ENCODE measurements at places on chromosomes 7 and 10. TPM values are rescaled to one million over a fixed set of nuclear protein-coding genes. Genes with fewer than 3 reads are reported as not detected.
A peak's percentile ranks its signal among the peaks of the same experiment; 100 is the strongest.

Gene ATOH7
- not detected for total RNA-seq

Gene C7orf33
- total RNA-seq: not detected

Gene ACSL5
- 11.8 TPM for total RNA-seq

Gene HOXA2
- 0.35 TPM for total RNA-seq

Gene MMP21
- total RNA-seq: not detected

Gene CYP3A5
- total RNA-seq: 13.1 TPM

Gene UFSP1
- 2.1 TPM for total RNA-seq

Gene HNRNPA2B1
- 72.9 TPM for total RNA-seq

Gene ADCYAP1R1
- total RNA-seq: not detected

Gene MYOZ1
- total RNA-seq: 0.87 TPM

Gene GIMAP7
- total RNA-seq: 0.05 TPM

DNA sequence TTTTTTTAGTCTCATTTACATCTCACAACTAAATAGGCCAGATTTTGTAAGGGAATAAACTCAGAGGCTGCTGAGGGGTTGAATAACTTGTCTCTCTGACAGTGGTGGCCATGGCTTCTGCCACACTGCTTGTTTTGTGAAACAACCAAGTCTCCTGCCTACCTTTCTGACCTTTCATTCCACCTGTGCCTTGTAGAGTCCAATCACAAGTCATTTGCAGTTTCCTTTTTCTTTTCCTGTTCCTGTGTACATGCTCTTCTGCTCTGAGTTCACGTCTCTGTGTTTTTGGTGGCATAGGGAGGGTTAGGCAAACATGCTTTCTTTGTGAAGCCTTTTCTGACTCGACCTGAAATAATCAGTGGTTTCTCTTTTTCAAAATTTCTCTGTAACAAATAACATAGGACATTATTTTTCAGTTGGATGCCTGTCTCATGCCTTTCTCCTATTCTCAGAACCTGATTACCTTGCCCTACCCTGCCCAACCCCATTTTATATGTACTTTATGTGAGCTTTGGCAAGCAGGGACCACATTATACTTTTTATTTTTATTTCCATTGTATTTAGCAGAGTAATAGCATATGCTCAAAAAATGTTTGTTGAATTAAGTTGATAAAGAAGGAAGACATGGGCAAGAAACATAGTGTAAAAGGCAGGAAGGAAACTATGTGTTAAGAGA, 81.7 kb downstream of the HDAC9 start:
- DNase-seq: no peak

DNA sequence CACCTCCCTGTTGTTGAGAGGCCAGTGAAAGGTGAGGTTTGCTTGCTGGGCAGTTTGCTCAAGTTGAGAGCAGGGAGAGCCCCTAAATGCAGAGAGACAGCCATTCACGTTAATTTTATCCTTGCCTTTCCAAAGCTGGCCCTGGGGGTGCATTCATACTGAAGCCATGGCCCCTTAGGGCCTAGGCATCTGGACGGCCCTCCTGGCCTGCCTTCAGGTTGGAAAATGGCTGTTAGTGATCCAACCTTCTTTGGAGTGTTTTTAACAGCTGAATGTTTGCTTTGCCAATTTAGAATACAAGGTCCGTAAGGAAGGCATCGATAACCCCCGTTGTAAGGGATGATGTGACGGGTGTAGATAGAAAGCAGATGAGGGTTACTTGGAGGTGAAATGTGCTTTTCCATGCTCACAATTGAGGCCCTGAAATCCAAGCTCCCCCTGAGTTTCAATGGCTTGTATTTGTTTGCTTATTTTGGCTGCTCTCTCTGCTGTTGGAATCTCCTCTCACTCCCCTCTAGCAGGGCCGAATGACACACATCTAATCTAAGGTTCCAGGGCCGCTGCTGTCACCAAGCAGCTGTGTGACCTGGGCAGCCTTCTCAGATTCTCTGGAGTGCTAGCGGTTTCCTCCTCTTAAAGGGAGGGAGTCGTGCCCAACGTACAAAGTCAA, 171.6 kb upstream of the MKI67 start:
- DNase-seq: no peak

GRCh38 chr10:104321725-104322415, 16.4 kb downstream of the ITPRIP start:
- no peak for DNase-seq

DNA sequence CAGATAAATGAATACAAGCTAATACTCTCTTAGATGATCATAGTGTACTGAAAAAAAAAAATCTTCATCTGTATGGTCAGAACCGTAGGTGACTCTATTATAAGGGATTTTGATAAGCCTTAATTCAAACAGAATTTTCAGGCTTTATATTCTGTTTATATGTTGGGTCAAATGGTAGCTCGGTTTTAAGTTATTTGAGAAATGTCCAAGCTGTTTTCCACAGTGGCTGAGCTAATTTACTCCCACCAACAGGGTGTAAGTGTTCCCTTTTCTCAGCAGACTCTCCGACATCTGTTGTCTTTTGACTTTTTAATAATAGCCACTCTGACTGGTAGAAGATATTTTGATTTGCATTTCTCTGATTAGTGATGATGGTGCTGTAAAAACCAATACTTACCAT, 328.8 kb upstream of the MAGI2 start:
- DNase-seq: no peak

GRCh38 chr10:33441561-33441960, 107.1 kb upstream of the NRP1 start:
- no peak for DNase-seq

GRCh38 chr7:37816922-37817590, 31.3 kb upstream of the NME8 start:
- DNase-seq: no peak

DNA sequence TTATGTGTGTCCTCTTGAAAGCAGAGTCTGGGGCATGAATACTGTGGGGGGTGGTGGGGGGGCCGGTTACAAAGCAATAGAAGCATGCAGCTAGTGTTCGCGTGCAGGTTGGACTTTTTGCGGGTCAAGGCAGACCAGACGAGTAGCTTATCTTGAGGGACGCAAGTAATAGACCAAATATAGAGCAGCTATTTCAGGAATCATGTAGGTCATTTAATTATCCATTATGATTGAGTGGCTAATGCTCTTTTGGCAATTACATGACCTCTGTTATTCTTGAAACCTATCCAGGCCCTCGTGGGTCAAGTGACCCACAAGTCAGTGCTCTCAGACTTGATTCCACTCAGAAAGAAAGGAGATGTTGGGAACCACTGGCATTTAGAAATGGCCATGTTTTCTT, 93.0 kb downstream of the BTRC start:
- no peak for DNase-seq

DNA sequence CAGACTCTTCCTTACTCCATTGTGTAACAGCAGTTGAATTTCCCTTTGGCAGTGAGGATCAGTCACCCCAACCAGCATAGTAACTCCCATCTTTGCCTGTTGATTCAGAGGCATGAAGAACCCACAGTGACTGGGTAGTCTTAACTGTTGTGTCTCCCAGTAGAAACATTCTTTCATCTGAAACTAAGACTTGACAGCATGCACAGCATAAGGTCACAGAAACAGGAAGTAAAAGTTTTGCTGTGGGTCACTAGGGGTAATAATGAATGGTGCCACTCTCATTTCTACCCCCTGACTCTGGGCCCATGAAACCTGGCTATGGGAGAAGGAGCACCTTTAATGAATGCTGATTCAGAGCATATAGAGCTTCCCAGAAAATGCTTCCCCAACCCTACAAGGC, 8.3 kb upstream of the FRMPD2 start:
- no peak for DNase-seq

DNA sequence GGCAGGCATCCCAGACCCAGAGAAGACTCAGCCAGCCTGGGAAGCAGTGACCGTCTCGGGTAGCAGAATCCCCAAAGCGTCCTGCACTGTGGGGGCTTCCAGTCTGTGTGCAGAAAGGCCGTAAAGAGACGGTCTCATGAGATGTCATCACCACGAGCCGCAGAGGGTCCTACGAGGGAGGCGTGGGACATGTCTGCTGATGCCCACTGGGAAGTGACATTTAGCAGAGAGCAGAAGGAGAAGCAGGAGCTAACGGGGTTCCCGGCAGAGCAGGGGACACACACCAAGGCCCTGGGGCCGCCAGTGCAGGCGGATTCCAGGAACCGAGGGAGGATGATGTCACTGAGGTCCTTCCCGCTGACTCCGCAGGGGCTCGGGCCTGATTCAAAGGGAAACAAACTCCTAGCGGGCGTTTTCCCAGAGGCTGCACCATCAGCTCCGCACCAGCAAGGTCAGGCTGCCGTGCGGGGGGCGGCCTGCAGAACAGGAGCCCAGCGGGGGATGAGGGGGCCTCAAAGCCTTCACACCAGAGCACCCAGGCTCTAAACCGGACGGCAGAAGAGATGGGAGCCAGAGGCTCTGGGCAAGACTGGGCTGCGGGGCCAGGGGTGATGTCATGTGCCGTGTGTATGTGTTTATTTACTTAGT, 85.4 kb upstream of the PDGFA start:
- no peak for DNase-seq

GRCh38 chr10:11147722-11148121, 130.1 kb downstream of the CELF2 start:
- DNase-seq: no peak

- DNase-seq: no peak
Observed at GRCh38 chr10:77800738-77801266, 125.8 kb downstream of the DLG5 start.

- peak; percentile 62 for DNase-seq
Observed at GRCh38 chr7:99141841-99142726, 1.8 kb downstream of the SMURF1 start.

DNA sequence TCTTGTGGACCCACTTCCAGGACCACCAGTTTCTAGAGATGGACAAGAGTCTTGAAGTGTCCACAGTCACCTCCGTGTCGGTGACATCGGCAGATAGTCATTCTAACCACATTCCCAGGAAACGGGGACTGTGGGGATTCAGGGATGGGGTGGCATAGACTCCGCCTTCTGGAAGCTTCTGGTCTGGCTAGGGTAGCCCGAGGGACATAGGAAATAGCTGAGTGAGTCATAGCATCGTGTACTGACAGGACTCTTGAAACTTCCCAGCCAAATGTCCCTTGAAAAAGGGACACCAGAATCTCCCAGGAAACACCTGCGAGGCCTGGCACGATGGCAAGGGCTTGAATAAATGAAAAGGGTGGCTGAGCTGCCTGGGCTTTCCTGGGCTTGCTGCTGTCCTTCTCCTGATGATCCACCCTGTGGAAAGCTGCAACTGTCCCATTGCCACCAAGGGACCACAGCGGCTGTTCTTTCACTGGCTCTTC, 84.1 kb upstream of the LRRC4 start:
- peak; percentile 33 for DNase-seq

GRCh38 chr10:12344375-12345110, 4.8 kb upstream of the CAMK1D start:
- no peak for DNase-seq

DNA sequence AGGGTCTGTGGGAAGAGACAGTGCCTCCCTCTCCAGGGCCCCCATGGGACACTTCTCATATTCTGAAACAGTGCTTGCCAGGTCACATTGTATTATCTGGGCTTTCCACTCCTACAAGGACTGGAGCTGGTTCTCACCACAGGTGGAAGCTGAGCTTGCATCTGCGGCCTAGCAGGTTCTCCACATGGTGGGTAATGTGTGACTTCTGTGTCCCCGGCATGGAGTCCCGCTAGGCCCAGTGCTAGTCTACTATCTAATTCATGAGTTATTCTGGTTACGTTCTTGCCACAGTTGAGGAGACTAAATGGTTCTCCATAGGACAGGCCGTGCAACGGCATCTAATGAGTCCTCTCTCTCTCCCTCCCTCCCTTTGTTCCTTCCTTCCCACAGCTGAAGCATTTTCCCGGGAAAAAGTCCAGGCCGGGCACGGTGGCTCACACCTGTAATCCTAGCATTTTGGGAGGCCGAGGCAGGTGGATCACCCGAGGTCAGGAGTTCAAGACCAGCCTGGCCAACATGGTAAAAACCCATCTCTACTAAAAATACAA, 27.7 kb downstream of the PRLHR start:
- no peak for DNase-seq

DNA sequence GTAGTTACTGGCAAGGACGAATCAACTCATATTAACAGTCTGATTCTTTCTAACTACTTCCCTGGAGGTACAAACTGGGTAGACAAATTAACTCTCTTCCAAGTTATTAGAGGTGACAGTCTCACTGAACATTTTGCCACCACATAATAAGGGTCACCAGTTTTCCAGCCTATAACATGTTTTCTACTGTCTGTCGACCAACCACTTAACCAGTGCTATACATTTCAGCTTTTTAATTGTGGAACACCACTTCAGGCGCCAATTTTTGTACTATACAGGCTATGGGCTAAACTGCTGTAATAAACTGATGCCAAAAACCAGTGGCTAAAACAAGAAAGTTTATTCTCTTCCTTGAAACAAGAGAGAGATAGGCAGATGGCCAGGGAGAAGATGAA, 13.3 kb downstream of the ZNF438 start:
- no peak for DNase-seq

GRCh38 chr10:13053794-13054462, 46.0 kb upstream of the OPTN start:
- DNase-seq: no peak

GRCh38 chr7:57071-57470, 135.3 kb upstream of the FAM20C start:
- no peak for DNase-seq

GRCh38 chr7:5584096-5584495, 160.5 kb upstream of the TNRC18 start:
- no peak for DNase-seq

DNA sequence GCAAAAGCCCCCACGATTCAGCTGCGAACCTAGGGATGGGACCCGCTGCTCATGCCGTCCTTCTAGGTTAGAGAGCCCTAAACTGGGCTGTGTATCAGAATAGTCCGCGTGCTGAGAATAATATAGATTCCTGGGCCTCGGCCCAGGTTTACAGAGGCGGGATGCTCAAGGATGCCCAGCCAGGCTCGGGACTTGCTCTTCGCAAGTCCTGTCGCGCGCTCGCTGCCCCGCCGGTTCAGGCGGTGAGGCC, 266 bp upstream of the STMP1 start:
- DNase-seq: no peak

DNA sequence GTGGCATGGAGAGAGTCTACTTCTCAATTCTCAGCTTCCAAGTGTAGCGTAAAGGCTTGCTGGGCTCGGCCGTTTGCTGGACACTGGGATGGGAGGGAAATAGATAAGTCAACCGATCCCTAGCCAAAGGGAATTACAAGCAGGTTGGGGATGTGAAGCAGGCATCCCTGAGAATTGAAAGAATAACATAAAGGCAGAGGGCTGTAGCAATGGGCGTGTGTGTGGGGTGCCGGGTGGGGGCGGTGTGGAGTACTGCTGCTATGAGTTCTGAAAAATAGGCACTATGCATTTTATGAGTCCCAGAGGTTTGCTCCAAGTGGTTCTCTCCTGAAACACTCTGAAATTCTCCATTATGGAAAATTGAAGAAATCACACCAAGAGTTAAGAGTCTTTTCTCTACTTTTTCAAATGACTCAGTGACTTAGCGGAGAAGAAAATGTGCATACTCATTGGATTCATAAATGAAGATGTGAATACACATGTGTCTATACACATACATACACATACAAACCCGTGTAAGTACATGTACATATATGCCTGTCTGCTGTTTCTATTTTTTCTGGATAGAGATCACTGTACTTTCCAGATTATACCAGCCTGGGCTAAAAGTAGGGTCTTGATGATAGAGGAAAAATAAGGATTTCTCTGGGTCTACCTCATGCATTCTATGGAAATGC, 65.4 kb downstream of the ADRA2A start:
- DNase-seq: no peak

- no peak for DNase-seq
Observed at GRCh38 chr7:117001283-117001682, 48.0 kb downstream of the ST7 start.
